Skeletal muscle cell (primary cell): ENCODE measurements at places on chromosomes 3 and 15.
A peak's percentile ranks its signal among the peaks of the same experiment; 100 is the strongest.

GRCh38 chr3:32392536-32393302, 1.1 kb downstream of the CMTM7 start:
- DNase-seq: no peak

GRCh38 chr3:13425689-13426088, 5.6 kb upstream of the NUP210 start:
- DNase-seq: no peak

GRCh38 chr15:64429448-64429847, 30.9 kb upstream of the ZNF609 start:
- no peak for DNase-seq

GRCh38 chr3:33149342-33149741, 35.5 kb downstream of the CRTAP start:
- no peak for DNase-seq

DNA sequence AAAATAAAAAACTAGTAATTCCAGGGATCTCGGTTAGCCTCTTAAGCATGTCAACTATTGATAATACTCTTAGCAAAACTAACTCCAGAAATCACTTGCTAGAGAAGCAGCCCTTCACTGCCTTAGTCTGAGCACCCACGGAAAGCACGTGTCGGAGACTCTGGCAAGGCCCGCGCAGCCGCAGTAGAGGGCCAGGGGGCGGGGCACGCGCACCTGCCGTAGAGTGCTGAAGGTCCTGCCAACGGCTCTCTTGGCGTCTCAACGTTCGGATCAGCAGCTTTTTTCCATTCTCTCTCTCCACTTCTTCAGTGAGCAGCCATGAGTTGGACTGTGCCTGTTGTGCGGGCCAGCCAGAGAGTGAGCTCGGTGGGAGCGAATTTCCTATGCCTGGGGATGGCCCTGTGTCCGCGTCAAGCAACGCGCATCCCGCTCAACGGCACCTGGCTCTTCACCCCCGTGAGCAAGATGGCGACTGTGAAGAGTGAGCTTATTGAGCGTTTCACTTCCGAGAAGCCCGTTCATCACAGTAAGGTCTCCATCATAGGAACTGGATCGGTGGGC, at the start of gene LDHAL6B:
Gene LDHAL6B (plus strand): TSS at position 221 of the 561 bp plus-strand sequence. CDS start 98 bp downstream, at position 319.
- no peak for DNase-seq

GRCh38 chr3:126743350-126743749, 39.3 kb downstream of the CHCHD6 start:
- DNase-seq: no peak

- no peak for DNase-seq
Measured at GRCh38 chr3:160608870-160609269, 43.5 kb upstream of the KPNA4 start.

DNA sequence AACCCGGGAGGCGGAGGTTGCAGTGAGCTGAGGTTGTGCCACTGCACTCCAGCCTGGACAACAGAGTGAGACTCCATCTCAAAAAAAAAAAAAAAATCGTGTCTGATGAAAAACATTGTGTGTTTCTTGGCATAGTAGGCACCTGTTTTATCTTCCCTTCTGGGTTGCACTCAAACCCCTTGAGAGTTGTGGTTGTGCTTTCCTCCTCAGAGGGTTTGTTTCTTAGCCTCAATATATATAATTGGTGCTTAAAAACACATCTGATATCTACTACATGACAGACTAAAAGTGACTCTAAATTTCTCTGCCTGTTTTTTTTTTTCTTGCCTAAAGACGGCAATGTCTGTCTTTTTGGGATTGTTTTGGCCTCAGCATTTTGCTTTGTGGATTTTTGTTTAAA, 7.6 kb downstream of the NR1D2 start:
- no peak for DNase-seq

DNA sequence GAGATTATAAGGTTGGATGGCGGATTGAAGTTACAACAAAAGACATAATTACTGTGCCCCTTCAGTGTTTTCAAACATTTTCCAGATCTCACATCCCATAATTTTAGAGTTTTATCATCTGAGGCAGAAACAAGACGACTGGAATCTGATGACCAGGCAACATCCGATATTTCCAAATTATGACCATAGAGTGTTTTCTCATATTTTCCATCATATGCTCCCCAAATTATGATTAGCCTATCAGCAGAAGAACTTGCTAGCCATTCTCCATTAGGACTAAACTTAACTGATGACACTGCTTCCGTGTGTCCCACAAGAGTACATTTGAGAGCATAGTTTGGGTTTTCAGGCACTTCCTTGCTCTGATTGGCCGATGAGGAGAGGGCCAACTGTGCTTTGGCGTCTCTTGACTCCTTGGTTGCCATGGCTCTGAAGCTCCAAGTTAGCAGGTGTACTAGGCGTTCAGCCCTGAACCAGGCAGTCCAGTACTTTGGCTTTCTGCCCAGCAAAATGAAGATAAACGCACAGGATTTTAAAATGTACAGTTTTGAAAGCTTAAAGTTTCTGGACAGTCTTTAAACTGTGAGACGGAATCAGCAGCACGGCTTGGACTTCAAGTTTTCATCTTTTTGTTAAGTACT, 638 bp downstream of the WDR5B start:
- peak; percentile 23 for DNase-seq

- no peak for DNase-seq
Measured at GRCh38 chr15:100101426-100102089, 240.2 kb downstream of the ADAMTS17 start.

- no peak for DNase-seq
Measured at GRCh38 chr15:68818066-68818768, 2.5 kb downstream of the ANP32A start.

DNA sequence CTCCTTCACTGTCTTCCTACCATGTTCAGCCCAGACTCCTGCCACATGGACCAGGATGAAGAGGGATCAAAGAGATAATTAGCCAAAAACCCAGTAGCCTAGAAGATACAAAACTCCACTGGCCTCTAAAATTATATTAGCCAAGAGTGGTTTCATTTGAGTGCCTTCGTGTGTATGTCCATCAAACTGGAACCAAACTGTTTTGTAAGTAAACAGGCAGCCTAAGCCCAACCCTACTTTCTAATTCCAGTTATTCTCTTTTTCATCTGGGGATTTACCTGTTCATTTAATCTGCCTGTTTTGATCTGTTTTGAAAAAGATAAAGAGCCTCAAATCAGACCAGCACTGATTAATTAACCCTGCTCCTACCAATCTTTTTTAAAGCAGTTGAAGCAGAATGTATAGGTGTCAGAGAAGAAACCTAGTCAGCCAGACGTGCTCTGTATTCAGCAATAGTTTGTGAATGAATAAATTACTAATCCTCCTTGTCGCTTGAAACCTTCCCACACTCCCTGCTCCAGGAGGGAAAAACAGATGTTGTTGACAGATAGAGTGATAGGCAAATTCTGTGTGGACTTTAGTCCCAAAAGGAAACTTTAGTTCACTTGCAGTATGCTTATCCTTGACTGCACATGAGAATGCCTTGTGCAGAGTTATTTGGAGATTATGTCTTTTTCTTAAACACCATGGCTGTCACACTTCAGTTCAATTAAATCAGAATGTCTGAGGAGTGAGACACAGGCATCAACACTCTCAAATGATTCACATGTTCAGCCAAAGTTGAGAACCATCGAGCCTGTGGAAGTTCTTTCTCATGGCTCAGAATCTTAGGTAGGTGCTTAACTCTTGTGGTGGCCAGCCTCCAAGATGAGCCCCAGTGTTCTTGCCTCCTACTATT, 55.5 kb upstream of the ZBED2 start:
- DNase-seq: no peak

DNA sequence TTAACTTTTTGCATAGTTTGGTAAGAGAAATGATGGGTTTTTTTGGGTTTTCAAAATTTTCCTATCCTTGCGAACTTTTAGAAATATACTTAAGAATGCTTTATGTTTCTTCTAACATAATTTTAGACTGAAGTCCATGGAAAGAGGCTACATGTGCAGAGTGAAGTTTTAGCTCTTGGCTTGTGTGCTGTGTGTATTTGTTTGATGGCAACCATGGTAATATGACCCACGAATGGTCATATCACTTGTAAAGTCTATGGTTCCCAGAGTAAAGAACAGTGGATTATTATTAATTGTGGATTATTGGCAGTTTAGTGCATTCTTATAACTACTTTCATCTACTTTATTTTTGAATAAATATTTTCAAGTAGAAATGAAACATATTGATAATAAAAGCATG, 124.0 kb upstream of the GOLGA6L4 start:
- DNase-seq: no peak

- DNase-seq: peak; percentile 92
Measured at GRCh38 chr3:58052373-58053273, 44.4 kb downstream of the FLNB start.

- no peak for DNase-seq
Measured at GRCh38 chr3:123261666-123262065, 59.9 kb downstream of the SEC22A start.

- no peak for DNase-seq
Measured at GRCh38 chr3:104180906-104181305, 1185.8 kb upstream of the ALCAM start.

DNA sequence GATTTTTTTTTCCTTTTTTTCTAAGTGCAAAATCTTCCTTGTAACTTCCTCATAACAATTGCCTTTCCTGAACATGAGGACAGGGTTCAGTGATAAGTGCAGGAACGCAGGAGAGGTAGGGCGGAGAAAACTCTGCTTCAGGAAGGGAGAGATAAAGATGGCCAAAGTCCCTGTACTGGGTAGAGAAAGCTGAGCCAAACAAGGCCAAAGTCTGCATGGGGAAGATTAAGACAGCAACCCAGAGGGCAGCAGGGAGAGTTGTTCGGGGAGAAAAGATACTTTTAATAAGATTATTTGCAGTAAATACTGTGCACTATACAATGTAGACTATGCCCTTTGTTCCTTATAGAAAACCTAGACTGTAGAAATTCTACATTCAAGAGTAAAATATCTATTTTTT, 55.4 kb upstream of the LRRFIP2 start:
- no peak for DNase-seq

GRCh38 chr3:108406661-108407206, 103.7 kb downstream of the MYH15 start:
- no peak for DNase-seq
